ENCODE measurements at places on chromosomes 12 and 14. TPM values are rescaled to one million over a fixed set of nuclear protein-coding genes. Genes with fewer than 3 reads are reported as not detected.

GRCh38 chr14:55713486-55713885 is 133.5 kb downstream of the KTN1 start:
- H3K4me3 ChIP-seq: no peak overlapping the region
- peaks cover 5% of the 10 kb centered on the region for H3K4me1 ChIP-seq
- H3K27ac ChIP-seq: no peak overlapping the region
- no peaks in the 10 kb centered on the region for H3K36me3 ChIP-seq

DNA sequence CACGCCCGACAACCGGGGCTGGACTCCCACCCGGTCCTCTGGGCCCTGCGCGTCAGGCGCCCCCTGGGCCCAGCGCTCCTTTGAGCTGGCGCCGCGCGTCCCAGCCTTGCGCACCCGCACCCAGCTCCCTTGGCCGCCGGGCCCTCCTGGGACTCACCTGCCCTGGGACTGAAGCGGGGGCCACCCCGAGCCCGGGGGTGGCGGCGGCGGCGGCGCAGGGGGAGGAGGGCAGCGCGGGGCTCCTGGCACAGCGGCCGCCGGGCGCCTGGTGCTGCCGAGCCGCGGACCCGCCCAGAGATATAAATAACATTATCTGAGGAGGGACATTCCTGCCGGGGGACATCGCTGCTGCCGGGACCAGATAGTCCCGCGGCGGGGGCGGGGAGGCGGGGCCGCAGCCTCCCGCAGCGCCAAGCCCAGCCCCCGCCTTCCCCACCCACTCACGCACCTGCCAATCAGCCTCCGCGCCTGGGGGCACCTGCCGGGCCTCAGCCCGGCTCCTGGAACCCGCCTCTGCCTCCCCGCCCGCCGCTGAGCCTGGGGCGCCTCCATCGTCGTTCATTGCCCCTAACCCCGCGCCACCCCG is at the start of gene SPTB:
TSS of gene SPTB (minus strand) at position 273 of the 586 bp plus-strand sequence. CDS start 56,813 bp downstream, outside the sequence.
- DNase-seq: peak; percentile 50
- no peaks in the 10 kb centered on the region for H3K36me3 ChIP-seq
- peaks cover 92% of the 10 kb centered on the region for H3K27me3 ChIP-seq
- H3K4me1 ChIP-seq: no peaks in the 10 kb centered on the region
- H3K4me3 ChIP-seq: peak within 1 kb of the TSS; percentile 68

DNA sequence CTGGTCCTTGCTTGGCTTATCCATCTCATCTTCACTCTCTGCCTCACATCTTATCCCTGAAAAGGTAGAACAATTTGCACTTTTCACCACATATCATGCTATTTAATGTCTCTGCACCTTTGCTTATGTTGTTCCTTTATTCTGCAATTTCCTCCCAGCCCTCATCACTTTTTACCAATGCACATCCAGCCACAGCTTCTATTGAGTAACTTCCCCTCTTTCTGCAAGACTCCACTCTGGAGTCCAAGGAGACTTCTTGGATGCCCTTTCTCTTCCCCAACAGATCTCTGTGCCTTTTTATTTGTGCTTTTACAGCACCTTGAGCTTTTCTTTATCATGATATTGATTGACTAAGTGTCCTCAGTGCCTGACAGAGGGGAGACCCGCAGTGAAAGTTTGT is 797.1 kb downstream of the VRK1 start:
- H3K4me3 ChIP-seq: no peak overlapping the region
- H3K27me3 ChIP-seq: no peaks in the 10 kb centered on the region
- no peak for DNase-seq
- no peak overlapping the region for H3K27ac ChIP-seq

C12orf50 gene
- total RNA-seq: 0.33 TPM

OR11H12 gene
- total RNA-seq: not detected

GRCh38 chr12:111444314-111444924 is 38.7 kb downstream of the SH2B3 start:
- peaks cover 9% of the 10 kb centered on the region for H3K4me1 ChIP-seq
- no peak overlapping the region for H3K4me3 ChIP-seq
- H3K27ac ChIP-seq: no peak overlapping the region
- peaks cover 80% of the 10 kb centered on the region for H3K36me3 ChIP-seq

All from Calu3 (cell line).